Glomerular endothelial cell (primary cell): ENCODE measurements at places on chromosomes 3 and 15. TPM values are rescaled to one million over a fixed set of nuclear protein-coding genes. Genes with fewer than 3 reads are reported as not detected.

The CFAP91 gene
- 0.10 and 0.70 TPM in 2 replicates for total RNA-seq

The FAN1 gene
- 7.7 and 9.7 TPM in 2 replicates for total RNA-seq

DNA sequence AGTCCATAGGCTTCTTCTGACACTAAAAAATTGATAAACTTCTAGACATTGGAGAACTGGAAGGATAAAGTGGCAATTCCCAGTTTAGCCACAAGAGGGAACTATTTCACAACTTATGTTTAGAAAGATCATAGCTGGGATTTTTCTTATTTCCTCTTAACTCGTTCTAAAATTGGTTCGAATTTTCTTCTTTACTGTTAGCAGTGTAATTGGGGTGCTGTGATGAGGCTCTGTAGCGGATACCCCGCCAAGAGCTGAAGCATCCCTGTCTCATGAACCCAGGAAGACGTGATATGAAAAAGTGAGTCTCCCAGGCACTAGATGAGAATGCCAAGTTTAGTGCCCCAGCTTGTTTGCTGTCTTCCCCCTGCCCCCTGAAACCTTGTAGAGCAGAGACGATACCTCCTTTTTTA, 85.1 kb downstream of the PDCD6IP start:
- peak; percentile 45 for DNase-seq

- no peak for DNase-seq
Observed at GRCh38 chr15:95215017-95215416, 983.7 kb downstream of the MCTP2 start.
